ENCODE measurements at places on chromosomes 12 and 14.

GRCh38 chr12:71447691-71448132, 8.1 kb downstream of the LGR5 start:
- H3K27ac ChIP-seq = no peak overlapping the region
- no peaks in the 10 kb centered on the region for H3K4me1 ChIP-seq
- H3K27me3 ChIP-seq = no peaks in the 10 kb centered on the region
- no peak overlapping the region for H3K4me3 ChIP-seq

DNA sequence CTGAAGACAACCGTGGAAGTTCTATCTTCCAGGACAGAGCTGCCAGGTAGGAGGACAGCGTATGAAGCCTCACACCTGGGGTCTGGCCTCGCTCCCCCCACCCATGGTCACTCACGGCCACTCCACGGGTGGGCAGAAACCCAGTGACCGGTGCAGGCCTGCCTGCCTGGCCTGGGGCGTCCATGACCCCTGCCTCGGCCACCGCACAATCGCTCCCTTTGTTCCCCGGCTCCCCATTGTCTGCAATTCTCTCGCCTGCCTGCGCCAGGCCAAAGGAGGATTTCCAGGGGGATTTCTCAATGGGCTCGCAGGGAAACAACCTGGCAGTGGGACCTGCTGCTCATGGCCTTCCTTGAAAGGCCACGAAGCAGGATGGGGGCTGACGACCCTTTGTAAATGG, 22.6 kb downstream of the CCDC85C start:
- no peak overlapping the region for H3K27ac ChIP-seq
- no peaks in the 10 kb centered on the region for H3K27me3 ChIP-seq
- no peak for DNase-seq

- H3K4me3 ChIP-seq = no peak overlapping the region
- H3K27me3 ChIP-seq = no peaks in the 10 kb centered on the region
- no peaks in the 10 kb centered on the region for H3K36me3 ChIP-seq
- DNase-seq = no peak
- H3K27ac ChIP-seq = no peak overlapping the region
- H3K4me1 ChIP-seq = no peaks in the 10 kb centered on the region
These were observed 554.5 kb downstream of the AACS start for GRCh38 chr12:125619723-125620122.

DNA sequence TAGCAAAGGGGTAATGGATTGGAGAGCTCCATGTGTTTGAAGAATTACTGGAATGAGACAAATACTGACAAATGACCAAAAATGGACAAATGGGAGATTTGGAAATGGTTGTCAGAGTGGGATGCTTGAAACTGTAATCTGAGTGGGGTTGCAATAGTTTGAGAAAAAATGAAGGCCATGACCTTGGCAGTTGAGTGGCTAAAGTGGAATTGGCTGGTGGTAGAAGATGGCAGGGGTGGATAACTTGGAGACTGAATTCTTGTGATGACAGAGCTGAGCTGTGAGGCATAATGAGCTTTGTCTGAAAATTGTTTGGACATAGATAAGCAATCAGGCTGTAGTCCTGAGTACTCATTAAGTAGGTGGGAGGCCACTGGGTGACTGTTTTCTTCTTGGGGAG, 222.5 kb upstream of the PRICKLE1 start:
- no peaks in the 10 kb centered on the region for H3K36me3 ChIP-seq
- H3K4me1 ChIP-seq = no peaks in the 10 kb centered on the region
- H3K4me3 ChIP-seq = no peak overlapping the region
- H3K27ac ChIP-seq = no peak overlapping the region
- no peak for DNase-seq

- no peaks in the 10 kb centered on the region for H3K4me1 ChIP-seq
- no peaks in the 10 kb centered on the region for H3K36me3 ChIP-seq
- H3K27ac ChIP-seq = no peak overlapping the region
- H3K27me3 ChIP-seq = no peaks in the 10 kb centered on the region
- DNase-seq = no peak
These were observed 6.3 kb upstream of the TMEM179 start for GRCh38 chr14:104610749-104611310.

- H3K27ac ChIP-seq = peak overlapping the region; percentile 80
- H3K27me3 ChIP-seq = no peaks in the 10 kb centered on the region
- no peak for DNase-seq
- H3K36me3 ChIP-seq = no peaks in the 10 kb centered on the region
- H3K4me3 ChIP-seq = no peak overlapping the region
These were observed 16.5 kb upstream of the IFT81 start for GRCh38 chr12:110107369-110108281.

- H3K4me1 ChIP-seq = peaks cover 66% of the 10 kb centered on the region
- H3K27ac ChIP-seq = peak overlapping the region; percentile 91
- no peaks in the 10 kb centered on the region for H3K27me3 ChIP-seq
- H3K4me3 ChIP-seq = no peak overlapping the region
- no peaks in the 10 kb centered on the region for H3K36me3 ChIP-seq
- no peak for DNase-seq
These were observed 1.8 kb downstream of the TM7SF3 start for GRCh38 chr12:27012239-27012981.

DNA sequence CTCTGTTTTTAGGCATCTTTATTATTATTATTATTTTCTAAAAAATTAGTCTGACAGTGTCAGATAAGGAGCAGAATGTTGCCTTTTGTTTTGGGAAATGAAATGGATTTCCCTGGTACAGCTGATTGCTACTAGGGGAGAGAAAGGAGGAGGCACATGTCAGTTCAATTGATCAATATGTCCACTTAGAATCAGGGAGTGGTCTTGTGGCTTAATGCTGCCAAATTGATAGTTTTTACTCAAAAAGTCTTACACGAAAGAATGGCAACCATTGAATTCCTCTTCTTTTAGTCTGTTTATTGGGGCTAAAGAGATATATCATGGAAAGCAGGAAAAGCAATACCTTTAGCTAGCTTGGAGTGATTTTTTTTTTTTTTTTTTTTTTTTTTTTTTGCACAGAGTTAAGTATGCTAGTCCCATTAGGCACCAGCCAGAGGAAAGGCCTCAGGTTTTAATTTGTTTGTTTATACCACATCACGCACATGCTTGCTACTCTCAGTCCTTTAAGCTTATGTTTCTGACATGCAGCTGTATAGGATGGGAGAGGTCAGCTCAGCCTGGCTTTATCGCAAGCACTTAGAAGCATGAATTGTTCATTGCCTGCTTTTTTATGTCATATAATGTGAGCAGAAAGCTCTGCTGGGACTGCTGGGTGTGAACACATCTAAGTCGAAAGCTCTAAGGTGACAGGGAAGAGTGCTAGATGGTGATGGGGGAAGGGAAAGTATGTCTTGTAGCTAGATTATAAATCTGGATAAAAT, 1.4 kb downstream of the AKAP6 start:
- H3K36me3 ChIP-seq = no peaks in the 10 kb centered on the region
- no peaks in the 10 kb centered on the region for H3K27me3 ChIP-seq
- H3K27ac ChIP-seq = no peak overlapping the region
- no peak for DNase-seq

DNA sequence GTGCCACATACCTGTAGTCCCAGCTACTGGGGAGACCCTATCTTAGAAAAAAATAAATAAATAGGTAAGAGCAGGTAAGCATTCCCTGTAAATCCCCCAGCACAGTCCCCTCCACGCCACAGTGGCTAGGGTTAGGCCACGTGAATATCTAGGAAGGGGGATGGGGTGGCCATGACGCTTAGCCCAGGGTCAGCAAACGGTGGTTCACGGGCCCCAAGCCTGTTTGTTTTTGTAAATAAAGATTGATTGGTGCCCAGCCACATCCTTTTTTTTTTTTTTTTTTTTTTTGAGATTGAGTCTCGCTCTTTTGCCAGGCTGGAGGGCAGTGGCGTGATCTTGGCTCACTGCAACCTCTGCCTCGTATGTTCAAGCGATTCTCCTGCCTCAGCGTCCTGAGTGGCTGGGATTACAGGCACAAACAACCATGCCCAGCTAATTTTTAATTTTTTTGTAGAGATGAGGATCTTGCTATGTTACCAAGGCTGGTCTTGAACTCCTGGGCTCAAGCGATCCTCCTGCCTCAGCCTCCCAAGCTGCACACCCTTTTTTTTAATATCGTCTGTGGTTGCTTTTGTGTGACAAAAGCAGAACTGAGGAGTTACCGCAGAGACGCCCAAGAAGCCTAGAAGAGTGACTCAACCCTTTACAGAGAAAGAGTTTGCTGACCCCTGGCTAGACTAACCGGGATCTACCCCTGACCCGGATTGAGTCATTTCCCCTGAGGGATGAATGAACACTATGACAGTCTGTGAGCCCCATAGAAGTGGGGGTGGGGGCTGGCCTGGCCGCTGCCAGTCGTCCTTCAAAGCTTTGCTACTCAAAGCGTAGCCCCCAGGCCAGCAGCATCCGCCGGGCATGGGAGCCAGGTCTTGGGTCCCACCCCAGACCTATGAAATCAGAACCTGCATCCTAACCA, 113.7 kb upstream of the NCOR2 start:
- H3K4me1 ChIP-seq = peaks cover 77% of the 10 kb centered on the region
- DNase-seq = no peak
- H3K27me3 ChIP-seq = no peaks in the 10 kb centered on the region
- H3K4me3 ChIP-seq = no peak overlapping the region

GRCh38 chr12:89393551-89394121, 41.3 kb upstream of the DUSP6 start:
- no peaks in the 10 kb centered on the region for H3K27me3 ChIP-seq
- H3K27ac ChIP-seq = no peak overlapping the region
- DNase-seq = no peak
- H3K4me1 ChIP-seq = no peaks in the 10 kb centered on the region

GRCh38 chr14:41423503-41423902, 183.2 kb upstream of the LRFN5 start:
- H3K27ac ChIP-seq = no peak overlapping the region
- no peaks in the 10 kb centered on the region for H3K36me3 ChIP-seq
- H3K4me3 ChIP-seq = no peak overlapping the region
- H3K4me1 ChIP-seq = no peaks in the 10 kb centered on the region
- H3K27me3 ChIP-seq = no peaks in the 10 kb centered on the region

All from vagina (tissue), 2 donors.